ENCODE measurements at places on chromosomes 6 and 20.

- DNase-seq, result no peak
Measured at GRCh38 chr6:157905590-157906342, 75.9 kb upstream of the SYNJ2 start.

DNA sequence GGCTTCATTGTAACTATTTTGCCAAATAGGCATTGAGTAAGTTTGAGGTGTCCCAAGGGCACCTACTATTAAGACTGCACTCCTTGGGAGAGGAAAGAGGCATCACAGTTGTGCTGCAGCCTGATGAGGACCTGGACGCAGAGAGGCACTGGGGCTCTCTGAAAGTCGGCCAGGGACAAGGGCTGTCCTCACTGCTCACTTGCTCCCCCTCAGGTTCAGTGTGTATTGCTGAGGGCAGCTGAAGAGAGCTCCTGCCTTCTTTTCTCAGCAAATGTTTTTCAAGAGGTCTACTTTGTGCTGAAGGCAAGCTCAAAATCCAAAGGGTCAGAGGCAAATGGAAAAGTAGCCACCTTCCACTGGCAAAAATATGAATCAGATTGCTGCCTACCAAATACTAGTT, 331.8 kb downstream of the RIMS1 start:
- no peak for DNase-seq

GRCh38 chr6:108673602-108674001, 112.9 kb downstream of the FOXO3 start:
- no peak for DNase-seq

DNA sequence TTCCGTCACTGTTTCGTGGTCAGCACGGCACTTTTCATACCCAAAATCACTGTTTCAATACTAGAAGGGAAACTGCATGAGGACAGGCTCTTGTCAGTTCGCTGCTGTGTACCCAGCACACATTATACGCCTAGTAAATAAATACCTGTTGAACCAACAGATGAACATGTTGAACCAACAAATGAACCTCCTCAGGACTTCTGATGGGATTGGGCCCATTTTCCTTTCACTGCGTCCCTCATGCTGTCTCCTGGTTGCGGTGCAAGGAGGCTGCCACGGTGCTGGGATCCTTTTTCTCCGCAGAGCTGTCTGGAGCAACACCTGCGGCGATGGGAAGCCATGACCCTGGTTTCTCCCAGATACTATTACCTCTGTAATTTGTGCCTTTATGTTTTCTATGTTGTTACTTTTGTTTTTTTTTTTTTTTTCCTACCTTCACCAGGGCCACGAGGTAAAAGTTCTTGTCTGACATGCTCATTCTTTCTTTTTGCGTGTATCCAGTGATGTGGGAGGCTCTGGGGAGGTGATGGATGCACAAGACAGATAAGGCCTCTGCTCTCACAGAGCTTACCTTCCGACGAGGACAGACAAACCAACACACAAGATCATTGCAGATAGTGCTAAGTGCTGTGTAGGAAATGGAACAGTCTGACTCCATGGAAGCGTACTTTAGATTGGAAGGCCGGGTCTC, 1.1 kb downstream of the VAPB start:
- no peak for DNase-seq

- DNase-seq, result no peak
Measured at GRCh38 chr6:43833223-43833995, 63.4 kb downstream of the VEGFA start.

Measured in stimulated activated CD8-positive, alpha-beta memory T cell treated with anti-CD3 and anti-CD28 coated beads, Interleukin-7, amount 100 ng/mL, for 1 hour (primary cell).